Activated gamma-delta T cell treated with Interleukin-2 at 50 U/mL for 16 hours (primary cell): ENCODE measurements at places on chromosomes 13 and 19.

DNA sequence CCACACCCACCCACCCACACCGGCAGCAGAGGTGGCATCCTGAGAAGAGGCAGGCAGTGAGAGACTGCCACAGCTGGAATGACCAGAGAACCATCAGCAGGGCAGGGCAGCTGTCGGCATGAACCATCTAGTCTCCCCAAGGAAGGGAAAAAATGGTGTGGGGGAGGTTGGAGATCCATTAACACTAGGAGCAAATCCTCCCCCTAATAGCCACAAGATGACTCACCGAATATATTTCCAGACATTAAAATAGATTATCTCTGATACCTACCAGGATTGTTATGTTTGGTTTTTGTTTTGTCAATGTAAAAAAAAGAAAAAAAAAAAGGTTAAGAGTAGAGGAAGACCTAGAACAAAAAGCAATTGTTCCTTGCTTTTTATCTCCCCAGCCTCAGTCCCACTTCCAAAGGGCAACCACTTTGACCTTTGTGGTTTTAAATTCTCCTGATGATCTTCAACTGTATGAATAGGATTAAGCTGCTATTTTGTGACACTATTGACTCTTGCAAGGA is 34.2 kb downstream of the THSD1 start:
- DNase-seq: no peak

GRCh38 chr13:87123987-87124784 is 547.0 kb upstream of the SLITRK5 start:
- no peak for DNase-seq

DNA sequence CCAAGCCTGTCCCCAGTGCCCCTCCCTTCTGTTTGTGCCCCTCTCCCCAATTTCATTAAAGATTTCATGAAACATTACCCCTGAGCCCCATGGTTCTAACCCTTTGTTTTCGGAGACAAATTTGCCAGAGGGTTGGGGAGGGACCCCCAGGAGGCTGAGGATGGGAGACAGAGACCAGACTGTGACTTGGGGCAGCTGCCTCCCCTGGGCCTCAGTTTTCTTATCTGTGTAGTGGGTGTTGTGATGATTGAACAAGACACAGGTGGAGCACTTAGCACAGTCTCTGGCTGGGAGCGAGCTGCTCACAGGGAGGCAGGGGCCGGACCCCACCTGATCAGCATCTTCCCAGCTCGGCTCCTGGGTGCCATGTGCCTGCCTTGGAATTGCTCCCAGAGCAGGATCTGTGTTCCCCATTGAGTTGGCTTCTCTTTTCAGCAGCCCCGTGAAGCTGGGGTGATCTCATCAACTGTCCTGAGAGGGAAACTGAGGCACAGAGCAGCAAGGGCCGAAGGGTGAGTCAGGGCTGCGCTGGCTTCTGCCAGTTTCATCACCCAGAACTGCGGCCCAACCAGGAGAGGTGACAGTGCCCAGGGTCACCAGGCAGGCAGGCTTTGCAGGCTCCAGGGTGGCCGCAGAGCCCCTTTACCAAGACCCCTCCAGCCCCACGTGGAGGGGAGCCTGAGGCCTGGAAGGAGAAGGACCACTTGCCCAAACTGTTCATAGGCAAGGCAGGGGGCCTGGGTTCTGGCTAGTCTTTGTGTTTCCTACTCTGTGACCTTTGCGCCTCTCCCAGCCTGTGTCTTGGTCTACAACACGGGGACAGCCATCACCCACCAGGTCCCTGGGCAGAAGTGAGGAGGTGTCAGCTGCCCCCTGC is 6.9 kb downstream of the IRF3 start:
- no peak for DNase-seq

GRCh38 chr19:43660971-43661360 is 9.0 kb downstream of the PLAUR start:
- no peak for DNase-seq

DNA sequence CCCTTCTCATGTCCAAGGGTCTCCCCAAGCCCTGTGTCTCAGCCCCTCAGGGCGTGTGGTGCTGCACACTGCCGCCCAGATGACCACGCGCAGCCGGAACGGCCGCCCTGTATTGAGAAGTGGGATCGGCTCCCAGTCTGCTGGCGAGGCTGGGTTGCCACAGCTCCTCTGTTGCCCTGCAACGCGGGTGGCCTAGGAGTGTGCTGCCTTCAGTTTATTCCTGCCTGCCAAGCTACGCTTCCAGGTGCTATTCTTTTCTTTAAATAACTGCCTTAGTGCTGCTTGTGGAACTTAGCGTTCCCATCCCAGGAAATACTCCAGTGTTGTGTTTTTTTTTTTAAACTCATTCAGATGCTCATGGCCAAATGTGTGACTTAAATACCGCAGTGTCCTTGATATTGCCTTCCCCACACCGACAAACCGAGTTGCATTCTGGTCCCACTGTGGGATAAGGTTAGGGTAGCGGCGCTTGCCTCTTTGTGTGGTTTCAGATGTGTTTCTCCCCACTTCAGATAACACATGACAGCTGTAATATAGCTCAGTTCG is 16.6 kb downstream of the ACTN4 start:
- DNase-seq: no peak

- DNase-seq: no peak
These were observed 69.8 kb upstream of the SERP2 start for GRCh38 chr13:44303681-44304432.
